ENCODE measurements at places on chromosomes 4 and X.
A peak's percentile ranks its signal among the peaks of the same experiment; 100 is the strongest.

GRCh38 chr4:9938933-9939332, 82.4 kb downstream of the SLC2A9 start:
- no peak for DNase-seq

GRCh38 chr4:139015948-139016471, 429 bp downstream of the NOCT start:
- peak; percentile 9 for DNase-seq

GRCh38 chr4:40722576-40723161, 27.1 kb upstream of the NSUN7 start:
- no peak for DNase-seq

DNA sequence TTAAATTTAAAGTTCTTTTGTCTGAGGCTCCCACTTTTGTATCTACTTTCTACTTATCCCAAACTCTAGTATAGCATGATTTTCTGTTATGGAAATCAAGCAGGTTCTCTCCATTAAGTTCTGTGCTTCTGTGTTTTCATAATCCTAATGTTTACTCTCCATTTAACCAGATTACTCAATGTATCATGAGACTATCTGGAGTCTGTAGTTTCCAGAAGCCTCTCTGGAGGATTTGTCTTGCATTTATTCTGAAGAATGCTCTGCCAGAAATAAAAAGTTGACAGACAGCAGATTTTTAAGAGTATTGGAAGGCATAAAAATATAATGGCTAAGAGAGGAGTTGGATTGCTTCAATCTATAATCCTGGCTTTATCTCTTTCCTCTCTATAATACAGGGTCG, 39.2 kb upstream of the PLS3 start:
- DNase-seq: no peak

DNA sequence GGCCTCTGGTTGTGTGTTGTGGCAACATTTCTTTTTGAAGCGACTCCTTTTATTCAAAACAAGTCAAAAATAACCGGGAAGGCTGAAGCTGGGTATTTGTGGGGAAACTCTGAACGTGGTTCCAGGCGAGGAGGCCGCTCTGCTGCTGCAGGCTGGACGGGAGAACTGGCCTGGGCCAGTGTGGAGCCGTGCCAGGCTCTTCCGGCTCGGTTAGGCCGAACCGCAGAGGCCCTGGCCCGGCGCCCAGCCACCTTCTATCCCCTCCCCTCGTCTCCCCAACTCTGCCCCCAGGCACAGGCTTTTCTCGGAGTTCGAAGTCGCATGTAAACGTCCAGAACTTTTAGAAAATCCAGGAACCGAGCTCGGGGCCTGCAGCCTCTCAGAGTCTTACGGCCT, 2.4 kb upstream of the BCOR start:
- no peak for DNase-seq

- DNase-seq: no peak
Measured at GRCh38 chr4:72864898-72865297, 204.6 kb downstream of the COX18 start.

GRCh38 chr4:13355111-13355880, 128.8 kb downstream of the RAB28 start:
- no peak for DNase-seq

DNA sequence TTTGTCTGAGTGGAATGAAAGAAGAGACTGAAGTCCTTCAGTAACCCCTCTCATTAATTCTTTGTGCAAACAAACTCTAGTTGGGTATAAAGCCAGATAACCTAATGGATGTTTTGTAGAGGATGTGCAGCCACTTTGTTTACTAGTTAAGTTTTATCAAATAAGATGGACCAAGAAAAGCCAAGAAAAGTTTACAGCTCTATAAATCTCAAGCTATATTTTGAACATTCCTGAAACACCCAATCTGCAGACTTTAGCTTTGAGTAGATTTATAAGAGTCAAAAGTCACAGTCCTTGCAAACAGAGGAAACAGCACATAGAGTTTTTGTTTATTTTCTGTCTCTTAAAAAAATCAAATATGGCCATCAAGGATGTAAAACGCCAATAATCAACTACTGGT, 452.9 kb downstream of the SPRY1 start:
- DNase-seq: no peak

GRCh38 chrX:120749141-120749846, 119.4 kb upstream of the C1GALT1C1 start:
- DNase-seq: no peak

- no peak for DNase-seq
Measured at GRCh38 chr4:181807771-181808170, 435.4 kb upstream of the TENM3 start.

- DNase-seq: no peak
Measured at GRCh38 chr4:100008048-100008447, 58.0 kb upstream of the H2AZ1 start.

- DNase-seq: no peak
Measured at GRCh38 chrX:124035657-124036056, 74.2 kb downstream of the STAG2 start.

- no peak for DNase-seq
Measured at GRCh38 chr4:83153417-83153816, 38.9 kb upstream of the PLAC8 start.

DNA sequence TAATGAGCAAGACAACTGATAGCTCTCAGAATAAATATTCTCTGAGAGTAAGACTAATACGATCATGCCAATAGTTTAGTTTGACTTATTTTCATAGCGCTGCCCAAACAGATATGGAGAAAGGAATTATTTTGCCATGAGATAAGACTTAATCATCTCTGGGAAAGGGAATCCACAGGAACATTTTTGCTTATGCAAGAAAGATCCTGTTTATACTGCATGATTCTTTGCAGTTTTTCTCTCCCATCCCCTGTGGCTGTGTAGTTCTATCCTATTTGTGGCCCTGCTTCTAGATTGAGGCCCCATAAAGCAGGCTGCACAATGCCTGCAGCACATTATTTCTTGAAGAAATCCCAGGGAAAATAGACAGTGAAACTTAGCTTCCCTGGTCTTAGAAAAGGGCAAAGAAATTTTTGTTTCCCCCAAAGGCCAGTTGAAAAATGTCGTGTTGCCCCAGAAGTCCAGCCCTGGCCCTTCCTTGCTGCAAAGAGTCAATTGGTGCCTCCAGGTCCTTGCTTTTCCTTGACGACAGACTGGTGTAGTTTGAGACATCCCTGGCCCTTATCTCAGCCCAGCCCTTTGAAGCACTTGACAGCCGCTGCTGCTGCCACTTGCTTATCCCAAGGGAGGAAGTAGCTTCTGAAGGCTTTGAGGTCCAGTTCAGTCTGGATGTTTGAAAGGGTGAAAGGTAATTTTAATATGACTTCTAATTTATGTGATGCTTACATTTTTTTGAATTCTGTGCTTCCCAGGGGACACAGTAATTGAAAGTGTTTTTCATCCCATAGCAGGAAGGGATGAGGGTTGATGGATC, 45.0 kb upstream of the SH3RF1 start:
- DNase-seq: no peak

DNA sequence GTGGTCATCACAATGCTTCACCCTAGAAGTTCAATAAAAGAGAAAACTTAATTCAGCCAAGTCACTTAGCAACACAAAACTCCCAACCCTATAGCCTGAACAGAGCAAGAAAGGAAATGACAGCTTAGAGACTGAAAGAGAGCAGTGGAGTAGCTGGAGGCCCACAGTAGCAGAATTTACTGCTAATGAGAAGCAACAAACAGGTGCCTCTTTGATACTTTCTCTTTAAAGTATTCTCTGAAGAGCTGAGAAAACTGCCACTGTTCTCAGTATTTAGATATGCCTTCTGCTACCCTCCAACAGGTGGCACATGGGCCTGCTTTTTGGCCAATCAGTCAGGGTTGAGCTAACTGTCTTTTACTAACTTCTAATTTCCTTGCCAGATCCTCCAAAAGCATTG, 240.0 kb downstream of the GPC3 start:
- DNase-seq: no peak

GRCh38 chr4:3451956-3452355, 10.2 kb downstream of the HGFAC start:
- DNase-seq: no peak

DNA sequence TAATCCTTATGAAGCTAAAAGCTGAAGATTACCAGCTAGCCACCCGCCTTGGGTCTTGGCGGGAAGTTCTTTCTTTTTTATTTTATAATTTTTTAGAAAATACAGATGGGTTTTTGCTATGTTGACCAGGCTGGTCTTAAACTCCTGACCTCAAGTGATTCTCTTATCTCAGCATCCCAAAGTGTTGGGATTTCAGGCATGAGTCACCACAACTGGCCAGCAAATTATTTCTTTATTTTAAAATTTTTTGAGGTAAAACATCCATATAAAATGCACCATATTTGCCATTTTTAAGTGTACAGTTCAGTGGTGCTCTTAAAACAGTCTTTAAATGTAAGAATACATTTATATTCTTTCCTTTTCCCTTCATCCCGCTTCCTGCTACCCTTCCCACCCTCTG, 40.6 kb upstream of the ANTXR2 start:
- DNase-seq: no peak

- no peak for DNase-seq
Measured at GRCh38 chr4:181970366-181970765, 272.8 kb upstream of the TENM3 start.

GRCh38 chrX:31606771-31607170, 534.9 kb upstream of the FTHL17 start:
- no peak for DNase-seq

DNA sequence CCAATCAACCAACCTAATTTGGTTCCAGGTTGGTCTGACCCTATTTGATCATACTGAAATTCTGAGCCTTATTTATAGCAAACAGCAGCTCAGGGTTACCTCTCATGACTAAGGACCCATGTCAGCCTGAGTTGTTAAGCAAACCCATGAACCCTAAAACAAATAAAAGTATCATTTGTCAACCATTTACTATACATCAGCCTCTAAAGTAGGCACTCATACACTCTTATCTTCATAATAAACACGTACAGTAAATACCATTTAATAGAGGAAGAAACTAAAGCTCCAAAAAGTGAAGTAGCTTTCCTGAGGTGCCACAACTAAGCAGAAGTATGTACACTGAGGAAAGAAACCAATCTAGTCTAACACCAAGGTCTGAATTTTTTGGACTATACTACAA, 25.2 kb downstream of the MANBA start:
- DNase-seq: no peak

DNA sequence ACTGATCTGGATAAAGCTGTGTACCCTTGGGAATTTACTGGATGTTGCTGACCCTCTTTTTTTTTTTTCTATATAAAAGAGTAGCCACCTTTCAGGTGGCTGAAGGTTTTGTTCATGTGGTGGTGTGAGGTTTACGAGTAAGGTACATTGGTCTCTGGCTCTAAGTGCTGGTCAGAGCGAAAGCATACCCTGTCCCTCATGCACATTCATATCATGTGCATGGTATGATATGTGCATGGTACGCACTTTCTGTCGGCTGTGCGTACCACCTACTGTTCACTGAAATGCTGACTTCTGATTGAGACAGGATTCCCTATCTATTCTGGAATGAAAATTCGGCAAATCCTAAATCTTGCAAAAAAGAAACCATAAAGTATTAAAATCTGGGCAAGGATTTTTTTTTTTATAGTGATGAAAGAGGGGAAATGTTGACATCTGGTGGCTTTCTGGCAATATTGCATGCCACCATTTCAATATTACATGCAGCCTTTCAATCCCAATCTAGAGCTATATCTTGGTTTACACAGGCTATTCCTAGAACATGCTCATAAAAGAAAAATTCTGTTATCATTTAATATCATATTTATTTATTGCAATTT, 32.8 kb downstream of the FAM149A start:
- no peak for DNase-seq

- no peak for DNase-seq
Measured at GRCh38 chr4:17066236-17066635, 167.8 kb upstream of the LDB2 start.

DNA sequence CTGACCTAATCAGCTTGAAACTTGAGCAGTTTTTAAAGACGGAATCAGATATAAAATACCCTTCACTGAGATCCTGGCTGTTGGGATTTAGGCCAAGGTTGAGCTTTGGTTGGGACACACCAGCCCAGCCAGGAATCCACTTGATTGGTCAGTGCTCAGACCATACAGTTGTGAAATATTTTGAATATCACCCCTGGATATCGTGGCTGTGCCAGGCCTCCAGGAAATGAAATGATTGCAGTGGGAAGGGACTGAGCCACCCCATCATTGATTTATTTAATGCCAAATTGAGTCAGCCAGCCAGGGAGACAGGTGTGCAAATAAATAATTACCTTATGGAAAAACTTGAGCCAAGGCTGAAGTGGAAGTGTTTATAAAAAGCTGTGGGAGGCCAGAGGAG, 128.4 kb upstream of the SCML1 start:
- DNase-seq: no peak

DNA sequence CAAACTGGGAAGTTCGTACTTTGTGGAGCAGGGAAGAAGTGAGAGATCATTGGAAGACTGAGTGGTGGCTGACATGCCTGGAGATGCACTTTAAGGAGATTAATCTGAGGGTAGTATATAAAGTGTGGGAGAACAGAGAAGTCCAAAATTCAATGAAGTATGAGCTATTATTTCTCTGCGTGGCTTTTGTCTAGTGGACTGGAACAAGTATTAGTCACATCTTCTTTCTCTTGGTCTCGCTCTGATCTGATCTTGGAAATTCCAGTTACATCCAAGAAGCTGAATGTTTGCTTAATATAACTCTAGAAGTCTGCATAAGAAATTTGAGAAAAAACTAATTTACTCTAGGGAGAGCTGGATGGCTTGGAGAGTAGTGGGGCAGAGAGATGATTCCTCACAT, 64.8 kb upstream of the NR0B1 start:
- no peak for DNase-seq

DNA sequence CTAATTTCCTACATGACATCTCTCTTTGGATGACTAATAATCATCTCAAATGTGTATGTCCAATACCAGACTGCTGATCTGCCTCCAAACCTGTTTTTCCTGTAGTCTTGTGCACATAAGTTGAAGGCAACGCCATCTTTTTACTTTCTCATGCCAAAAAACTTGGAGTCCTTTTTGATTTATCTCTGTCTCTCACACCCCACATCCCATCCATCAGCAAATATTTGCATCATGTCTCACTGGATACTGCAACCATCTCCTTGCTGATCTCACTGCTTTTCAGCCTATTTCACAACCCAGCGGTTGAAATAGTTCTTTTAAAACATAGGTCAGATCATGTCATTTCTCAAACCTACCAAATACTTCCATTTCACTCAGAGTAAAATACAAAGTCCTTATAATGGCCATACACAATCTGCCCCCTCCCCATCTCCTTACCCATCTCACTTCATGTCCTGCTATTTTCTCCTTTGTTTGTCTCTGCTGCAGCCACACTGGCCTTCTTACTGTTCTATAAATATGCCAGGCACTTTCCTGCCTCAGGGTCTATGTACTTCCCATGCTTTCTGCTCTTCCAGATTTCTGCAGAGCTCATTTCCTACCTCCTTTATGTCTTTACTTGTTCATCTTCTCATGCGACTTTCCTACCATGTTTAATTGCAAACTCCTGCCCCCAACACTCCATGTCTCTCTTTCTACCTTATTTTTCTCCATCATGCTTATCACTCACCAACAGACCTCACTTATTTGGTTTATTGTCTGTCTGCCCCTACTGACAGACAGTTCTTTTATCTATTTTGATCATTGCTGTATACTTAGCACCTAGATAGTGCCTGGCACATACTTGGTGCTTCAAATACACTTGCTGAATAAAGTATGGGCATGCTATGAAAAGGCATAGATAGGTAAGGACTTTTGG, 98.8 kb downstream of the ANXA3 start:
- DNase-seq: no peak

- DNase-seq: no peak
Measured at GRCh38 chr4:177349191-177349590, 39.5 kb downstream of the NEIL3 start.

GRCh38 chrX:24676403-24677024, 17.2 kb upstream of the POLA1 start:
- no peak for DNase-seq

- no peak for DNase-seq
Measured at GRCh38 chr4:188459381-188459780, 320.1 kb downstream of the TRIML1 start.

- no peak for DNase-seq
Measured at GRCh38 chr4:181949704-181950312, 293.4 kb upstream of the TENM3 start.

All from GM18507 (cell line).